ENCODE measurements at places on chromosomes 4 and X.
A peak's percentile ranks its signal among the peaks of the same experiment; 100 is the strongest.

DNA sequence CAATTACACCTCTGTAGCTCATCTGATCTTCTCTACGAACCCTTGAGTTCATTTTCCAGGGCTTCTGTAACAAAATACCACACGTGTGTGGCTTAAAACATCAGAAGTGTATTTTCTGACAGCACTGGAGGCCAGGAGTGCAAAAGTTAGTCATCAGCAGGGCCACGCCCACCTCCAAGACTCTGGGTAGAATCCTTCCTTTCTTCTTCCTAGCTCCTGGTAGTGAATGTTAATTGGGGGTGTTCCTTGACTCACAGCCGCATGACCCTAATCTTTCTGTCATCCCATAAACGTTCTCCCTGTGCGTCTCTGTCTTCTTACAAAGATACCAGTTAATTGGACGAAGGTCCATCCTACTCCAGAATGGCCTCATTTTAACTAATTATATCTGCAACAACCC, 115.0 kb downstream of the TRIML1 start:
- no peak for DNase-seq

DNA sequence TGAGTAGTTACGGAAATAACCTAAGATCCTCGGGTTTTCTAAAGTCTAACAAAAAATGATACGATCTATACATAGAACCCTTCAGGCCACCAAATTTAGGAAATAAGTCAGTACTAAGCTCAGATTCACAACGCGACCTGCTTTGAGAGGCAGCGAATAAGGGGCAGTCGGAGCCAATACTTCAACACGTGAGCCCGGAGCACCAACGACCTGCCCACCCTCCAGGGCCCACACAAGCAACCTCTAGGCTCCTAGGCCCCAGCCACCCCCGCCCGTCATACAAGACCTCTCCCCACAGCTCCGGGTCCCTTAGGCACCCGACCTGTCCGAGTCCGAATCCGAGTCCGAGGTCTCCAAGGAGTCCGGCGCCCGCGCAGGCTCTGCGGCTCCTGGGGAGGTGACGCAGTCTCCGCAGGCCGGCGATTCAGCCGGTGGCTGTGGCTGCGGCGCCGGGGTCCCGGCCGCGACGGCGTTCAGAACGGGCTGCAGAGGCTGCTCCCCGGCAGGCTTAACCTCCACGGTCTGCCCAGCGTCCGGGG, 580 bp downstream of the NAF1 start:
- DNase-seq = peak; percentile 47

- DNase-seq = peak; percentile 67
Measured at GRCh38 chr4:141571362-141571761, 65.0 kb upstream of the IL15 start.

DNA sequence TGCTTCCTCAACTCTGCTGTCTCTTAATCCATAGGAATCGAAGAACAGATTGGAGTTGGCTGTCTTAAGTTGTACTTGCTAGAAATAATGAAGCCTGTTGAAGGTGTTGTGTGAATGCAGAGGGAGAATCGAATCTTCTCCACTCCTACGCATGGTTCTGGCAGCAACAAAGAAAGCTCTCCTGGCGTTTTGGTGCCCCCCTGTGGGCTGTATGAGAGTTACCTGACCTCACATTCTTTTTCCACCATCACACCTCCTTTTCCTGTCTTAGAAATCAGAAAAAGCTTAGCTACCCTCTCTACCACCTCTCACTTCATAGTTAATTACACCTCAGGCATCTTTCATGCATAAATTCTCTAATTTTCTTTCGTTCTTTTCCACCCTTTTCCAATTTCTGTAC, 16.3 kb downstream of the KLF8 start:
- DNase-seq = peak; percentile 24

DNA sequence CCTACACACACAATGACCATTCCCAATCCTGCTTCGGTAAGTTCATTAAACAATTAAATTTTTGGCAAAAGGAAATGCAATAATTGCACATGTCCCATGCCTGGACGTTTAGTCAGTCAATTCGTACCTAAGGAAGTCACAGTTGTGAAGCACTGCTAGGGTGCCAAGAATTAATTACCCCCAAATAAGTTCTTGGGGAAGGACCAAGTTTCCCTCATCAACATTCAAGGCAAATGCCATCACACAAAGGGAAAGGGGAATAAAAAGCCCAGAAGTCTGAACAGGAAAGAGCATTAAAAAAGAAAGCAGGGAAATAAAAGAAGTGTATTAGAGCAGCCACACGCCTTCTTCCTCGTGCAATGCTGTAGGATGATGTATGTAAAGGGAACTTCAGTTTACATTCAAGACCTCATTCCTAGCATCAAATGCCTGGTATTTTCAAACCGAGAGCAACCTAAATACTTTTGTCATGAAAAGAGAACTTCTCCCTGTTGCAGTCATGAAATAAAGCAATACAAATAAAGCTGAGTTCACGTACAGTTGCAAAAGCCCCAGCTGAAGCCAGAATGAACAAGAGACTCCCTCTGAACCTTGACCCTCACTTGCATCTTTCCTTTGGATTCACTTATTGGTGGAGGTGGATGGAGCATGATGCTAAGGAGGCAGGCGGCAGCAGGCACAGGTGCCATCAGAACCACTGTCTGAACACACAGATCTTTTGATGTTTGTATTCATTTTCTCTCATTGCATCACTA, 124.0 kb upstream of the PPARGC1A start:
- DNase-seq = no peak

DNA sequence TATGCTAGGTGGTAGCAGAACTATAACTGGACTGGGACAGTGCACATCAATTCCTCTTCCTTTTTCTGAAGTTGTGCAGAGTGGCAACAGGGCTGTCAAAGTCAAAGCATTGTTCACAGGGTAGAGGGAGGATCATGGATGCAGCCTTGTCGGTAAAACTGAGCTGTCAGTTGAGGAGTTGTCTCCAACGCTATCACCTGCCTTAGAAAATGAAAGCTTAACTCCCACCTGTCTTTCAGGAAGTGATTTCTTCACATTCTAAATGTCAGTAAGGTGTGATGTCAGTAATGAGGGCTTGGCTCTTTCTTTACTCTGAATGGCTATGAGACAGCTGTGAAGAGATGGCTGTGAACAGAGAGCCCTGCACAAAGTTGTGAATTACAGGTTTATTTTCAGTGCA, 66.4 kb upstream of the BANK1 start:
- DNase-seq = no peak

- peak; percentile 19 for DNase-seq
Measured at GRCh38 chr4:138510053-138510452, 267.9 kb upstream of the SLC7A11 start.

DNA sequence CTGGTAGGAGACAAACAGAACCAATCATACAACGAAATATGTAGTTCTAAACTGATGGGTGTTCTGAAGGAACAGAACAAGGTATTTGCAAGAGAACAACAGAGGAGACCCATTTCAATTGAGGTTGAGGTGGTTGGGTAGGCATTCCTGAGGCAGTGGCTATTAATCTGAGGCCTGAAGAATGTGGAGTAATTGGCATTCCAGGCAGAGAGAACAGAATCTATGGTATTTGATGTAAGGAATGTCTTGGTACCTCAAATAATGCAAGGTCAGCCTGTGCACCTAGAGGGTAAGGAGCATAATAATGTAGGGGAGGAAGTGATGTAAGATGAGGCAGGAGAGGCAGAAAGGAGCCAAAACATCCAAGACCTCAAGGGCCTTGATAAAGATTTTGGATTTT, 109.5 kb upstream of the TEX13C start:
- DNase-seq = no peak

GRCh38 chrX:145843146-145843904, 25.7 kb downstream of the SLITRK2 start:
- DNase-seq = no peak

- no peak for DNase-seq
Measured at GRCh38 chr4:24489870-24490269, 94.5 kb downstream of the DHX15 start.

GRCh38 chr4:77236806-77237205, 79.8 kb downstream of the CCNG2 start:
- no peak for DNase-seq

GRCh38 chr4:8343262-8343966, 73.9 kb downstream of the HTRA3 start:
- DNase-seq = no peak

- DNase-seq = peak; percentile 89
Measured at GRCh38 chr4:55549888-55550287, 3.2 kb upstream of the CLOCK start.

DNA sequence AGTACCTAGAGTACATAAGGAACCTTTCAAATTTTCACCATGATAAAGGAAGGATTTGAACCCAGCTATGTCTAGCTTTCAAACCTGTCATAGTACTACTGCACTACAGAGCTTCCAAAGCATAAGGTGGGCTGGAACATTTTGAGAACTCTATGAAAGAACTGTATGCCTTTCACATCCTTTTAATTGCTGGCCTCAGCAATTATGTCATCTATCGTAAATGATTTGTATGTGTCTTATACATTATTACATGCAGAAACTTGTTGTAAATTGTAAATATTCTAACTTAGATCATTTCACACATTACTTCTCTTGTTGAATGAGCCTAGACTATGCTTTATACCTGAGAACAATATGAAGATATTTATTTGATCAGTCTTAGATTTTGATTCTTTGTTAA, 220.7 kb downstream of the HEPH start:
- no peak for DNase-seq

- DNase-seq = no peak
Measured at GRCh38 chrX:103608306-103608963, 672 bp downstream of the TCEAL3 start.

GRCh38 chr4:87363552-87363951, 27.4 kb downstream of the HSD17B11 start:
- DNase-seq = no peak

DNA sequence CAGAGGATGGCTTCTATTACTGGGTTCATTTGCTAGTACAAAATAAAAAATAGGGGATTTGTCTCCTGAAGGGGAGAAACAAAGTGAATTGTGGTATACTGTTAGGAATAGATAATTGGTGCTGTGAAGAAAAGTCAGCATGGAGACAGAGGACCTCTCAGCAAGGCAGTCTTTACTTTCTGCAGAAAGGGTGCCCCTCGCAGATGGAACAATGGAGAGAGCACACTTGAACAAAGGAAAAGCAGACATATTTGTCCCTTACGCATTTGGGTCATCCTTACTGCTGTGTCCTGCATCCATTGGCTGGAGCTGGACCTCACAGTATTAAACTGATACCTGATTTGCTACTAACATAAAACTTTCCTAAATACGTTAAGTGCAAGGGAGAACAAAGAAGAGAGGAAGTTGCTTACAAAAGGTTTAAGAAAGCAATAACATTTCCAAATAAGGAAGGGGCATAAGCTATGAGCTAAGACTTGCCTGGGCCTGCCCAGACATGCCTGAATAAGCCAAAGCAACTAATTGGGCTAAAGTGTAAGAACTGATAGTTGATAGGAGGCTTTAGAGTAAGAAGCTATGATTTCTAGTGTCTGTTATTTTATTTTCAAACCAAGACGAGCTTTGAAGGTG, 83.8 kb downstream of the CCKAR start:
- DNase-seq = peak; percentile 22

DNA sequence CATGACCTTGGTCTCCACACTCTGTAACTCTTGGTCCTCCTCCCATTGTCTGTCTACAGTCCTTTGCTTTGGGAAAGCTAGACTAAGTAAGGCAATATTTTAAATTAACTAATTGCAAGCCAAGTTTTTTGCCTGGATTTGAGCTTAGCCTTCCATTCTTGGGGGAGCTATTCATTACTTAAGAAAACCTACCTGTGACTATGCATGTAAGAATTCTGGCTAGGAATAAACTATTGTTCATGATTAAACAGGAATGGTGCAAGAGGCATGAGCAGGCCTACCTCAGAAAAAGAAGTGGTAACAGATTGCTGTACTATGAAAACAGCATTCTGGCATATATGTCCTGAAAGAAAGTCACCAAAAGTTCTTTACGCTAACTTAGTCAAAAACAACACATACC, 309.4 kb downstream of the MAPK10 start:
- DNase-seq = no peak

- peak; percentile 32 for DNase-seq
Measured at GRCh38 chrX:102723456-102723855, 2.9 kb downstream of the GPRASP3 start.

DNA sequence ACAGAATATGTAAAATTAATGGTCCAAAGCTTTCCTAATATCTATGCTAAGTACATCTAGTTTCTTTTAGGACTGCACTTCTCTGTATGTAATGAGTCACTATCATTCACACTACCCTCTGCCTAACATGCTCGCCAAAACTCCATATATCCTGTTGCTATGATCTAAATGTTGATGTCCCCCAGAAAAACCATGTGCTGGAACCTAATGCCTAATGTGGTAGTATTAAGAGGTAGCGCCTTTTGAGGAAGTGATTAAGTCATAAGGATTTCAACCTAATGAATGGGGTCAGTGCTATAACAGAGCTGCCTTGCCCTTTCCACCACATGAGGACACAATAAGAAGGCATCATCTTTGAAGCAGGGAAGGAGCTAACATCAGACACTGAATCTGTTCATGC, 34.9 kb upstream of the NFKB1 start:
- peak; percentile 12 for DNase-seq

GRCh38 chr4:66430856-66431255, 760.6 kb upstream of the EPHA5 start:
- peak; percentile 76 for DNase-seq

All from fibroblast of skin of back (primary cell).